Activated T-cell treated with anti-CD3 and anti-CD28 coated beads, Interleukin-2, amount 50 U/mL, for 24 hours (primary cell): ENCODE measurements at places on chromosomes 5 and 9.

- DNase-seq: no peak
Measured at GRCh38 chr9:99377790-99378775, 156.0 kb downstream of the SEC61B start.

DNA sequence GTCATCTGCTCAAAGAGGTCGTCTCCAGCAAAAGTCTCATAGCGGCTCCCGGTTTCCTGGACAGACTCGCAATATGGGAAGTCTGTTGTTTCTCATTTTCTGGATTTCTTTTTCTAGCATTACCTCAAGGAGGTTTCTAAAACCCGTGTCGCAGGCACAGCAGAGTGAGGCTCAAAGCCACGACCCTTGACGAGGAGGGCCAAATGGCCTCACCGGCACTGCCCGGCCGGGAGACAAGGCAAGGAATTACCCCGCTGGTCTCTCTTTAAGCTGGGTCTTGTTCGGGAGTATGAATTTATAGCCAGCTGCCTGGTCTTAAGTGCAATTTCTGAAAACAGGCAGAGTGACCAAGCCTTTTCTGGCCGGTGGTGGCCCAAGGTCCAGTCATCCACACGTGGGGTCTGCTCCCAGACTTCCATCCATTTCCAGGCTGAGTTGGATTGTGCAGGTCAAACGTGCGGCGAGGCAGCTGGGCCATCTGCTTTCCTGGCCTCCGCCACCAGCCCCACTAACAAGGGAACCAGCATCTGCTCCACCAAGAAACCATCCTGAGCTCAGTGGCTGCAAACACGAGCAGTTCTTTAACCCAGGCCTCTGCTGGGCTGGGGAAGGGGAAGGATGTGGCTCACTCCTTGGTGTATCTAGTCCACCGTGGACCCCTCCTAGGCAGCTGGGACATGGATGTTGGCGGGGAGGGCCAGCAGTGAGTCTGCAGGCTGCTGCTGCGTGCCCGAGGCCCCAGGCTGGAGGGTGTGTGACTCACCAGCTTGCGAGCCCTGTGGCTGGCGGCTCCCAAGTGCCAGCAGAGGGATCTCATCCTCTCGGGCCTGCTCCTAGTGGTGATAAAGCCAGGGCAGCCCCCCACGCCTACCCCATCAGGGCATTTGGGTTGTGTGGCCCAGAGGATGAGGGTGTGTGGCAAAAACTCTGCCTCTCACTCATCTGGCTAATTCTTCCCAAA lies 55.6 kb upstream of the COL5A1 start:
- DNase-seq: peak; percentile 9

- DNase-seq: no peak
Measured at GRCh38 chr5:81783401-81783800, 32.5 kb upstream of the SSBP2 start.

- no peak for DNase-seq
Measured at GRCh38 chr9:134969156-134970045, 51.7 kb upstream of the FCN1 start.

- no peak for DNase-seq
Measured at GRCh38 chr5:80215523-80215922, 40.3 kb downstream of the SERINC5 start.

DNA sequence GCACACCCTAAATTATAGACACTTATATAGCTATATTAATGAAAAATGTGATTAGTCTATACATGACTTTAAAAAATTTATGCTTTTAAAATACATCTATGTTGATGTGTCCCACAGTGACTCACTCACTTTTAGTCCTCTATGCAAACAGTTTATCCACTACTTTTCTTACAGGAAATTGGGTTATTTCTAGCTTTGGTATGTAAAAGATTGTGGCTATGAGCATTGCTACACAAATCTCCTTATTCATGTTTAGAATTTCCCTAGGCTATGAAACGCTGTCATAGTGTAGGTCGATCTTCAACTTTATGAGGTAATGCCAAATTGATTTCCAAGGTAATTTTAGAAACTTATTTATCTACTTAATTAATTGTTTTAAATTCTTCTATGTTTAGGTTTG lies 687.4 kb downstream of the PRR16 start:
- DNase-seq: no peak

DNA sequence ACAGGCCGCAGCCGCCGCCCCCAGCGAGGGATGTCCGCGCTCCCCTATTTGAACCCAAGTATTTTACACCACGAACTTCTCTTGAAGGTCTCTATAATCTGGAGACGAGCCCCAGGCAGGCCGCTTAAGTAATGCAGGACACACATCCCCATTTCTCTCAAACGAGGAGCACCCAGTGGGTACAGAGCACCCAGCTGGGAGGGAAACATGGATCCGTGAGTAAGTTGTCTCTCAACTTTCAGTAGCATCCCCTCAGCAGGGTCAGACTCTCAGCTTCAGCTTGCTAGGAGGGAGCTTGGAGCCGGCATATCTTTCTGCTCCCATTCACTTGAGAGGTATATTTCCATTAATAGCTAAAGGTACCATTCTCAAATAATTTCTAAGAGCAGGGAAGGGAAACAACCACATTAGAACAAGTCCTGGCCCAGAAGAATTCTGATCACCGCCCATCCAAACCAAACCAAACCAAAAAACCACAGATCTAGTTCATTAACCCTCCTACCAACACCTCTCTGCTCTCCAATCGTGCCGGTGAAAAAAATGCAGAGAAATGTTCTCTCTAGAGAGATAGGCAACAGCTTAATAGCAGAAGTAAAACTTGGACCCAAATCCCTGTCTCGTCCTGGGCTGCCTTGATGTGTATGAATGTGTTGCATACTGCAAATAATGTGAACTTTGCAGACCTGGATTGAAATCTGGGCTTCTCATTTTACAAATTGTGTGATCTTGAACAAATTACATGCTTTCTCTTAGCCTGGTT lies 910 bp downstream of the TDRD7 start:
- DNase-seq: no peak

DNA sequence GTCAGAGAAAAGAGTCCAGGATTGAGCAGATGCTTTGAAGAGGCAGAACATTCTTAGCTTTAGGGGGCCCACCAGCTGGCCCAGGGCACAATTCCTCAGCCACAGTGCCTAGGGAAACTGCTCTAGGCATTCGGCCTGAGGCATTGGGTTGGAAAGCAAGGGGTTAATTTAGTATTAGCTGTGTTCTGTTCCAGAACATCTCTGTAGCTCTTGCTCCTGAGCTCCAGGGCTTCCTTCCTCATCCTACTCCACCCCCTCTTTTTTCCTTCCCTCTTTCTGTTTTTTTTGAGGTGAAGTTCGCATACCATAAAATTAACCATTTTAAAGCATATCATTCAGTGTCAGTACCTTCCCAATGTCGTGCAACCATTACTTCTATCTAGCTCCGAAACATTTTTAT lies 74.5 kb upstream of the PANK3 start:
- no peak for DNase-seq

- DNase-seq: no peak
Measured at GRCh38 chr5:138180183-138180782, 1.4 kb downstream of the KIF20A start.

- DNase-seq: no peak
Measured at GRCh38 chr9:136923881-136924280, 20.7 kb downstream of the FBXW5 start.

DNA sequence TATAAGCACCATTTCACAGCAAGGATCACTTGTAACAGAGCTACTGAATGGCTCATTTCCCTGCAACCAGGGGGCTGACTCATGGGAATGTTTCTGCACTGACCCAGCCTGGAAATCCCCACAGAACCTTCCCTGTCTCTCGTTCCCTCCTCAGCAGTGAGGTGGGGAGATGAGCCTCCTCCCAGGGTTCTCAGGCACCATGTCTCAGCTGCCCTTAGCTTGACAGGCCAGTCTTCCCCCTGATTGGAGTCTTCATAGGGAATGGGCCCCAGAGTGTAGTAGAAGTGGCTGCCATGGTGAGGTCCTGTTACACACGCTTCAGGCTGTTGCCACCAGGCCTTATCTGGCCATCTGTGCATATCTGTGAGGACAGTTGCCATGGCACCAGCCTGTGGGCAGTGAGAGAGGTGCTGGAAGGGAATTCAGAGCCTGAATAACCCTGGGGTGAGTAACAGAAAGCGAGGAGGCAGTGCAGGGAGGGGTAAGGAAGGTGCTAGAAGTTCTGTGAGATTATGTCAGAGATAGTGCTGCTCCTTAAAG lies 324.4 kb downstream of the ENC1 start:
- peak; percentile 35 for DNase-seq

- no peak for DNase-seq
Measured at GRCh38 chr5:53318303-53318702, 162.1 kb upstream of the FST start.

DNA sequence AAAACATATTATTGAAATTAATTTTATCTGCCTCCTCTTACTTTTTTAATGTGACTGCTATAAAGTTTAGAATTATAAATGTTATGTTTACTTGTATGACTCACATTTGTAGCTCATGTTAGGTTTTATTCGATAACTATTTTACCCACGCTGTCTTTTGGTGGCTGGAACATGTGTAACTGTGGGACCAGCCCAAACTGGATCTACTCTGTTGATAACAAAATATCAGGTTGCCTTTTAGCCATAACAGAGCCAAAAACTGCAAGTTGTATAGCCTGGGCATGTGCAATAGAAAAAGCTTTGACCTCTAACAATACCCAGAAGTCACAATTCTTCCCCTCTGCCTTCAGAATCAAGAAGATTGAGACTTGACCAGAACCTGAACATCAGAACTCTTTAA lies 356.5 kb downstream of the PRELID2 start:
- DNase-seq: no peak

- no peak for DNase-seq
Measured at GRCh38 chr5:15966066-15966640, 213.4 kb downstream of the MARCHF11 start.

GRCh38 chr9:87337335-87338087 lies 160.2 kb upstream of the DAPK1 start:
- no peak for DNase-seq
